Gastroesophageal sphincter (tissue), 4 donors: ENCODE measurements at places on chromosomes 1 and 21. TPM values are rescaled to one million over a fixed set of nuclear protein-coding genes. Genes with fewer than 3 reads are reported as not detected.

The CFHR2 gene
- not detected for total RNA-seq

- no peak for ATAC-seq
Measured at GRCh38 chr1:159921700-159922504, 3.4 kb downstream of the TAGLN2 start.

The ATP5PB gene
- 232 TPM for total RNA-seq

DNA sequence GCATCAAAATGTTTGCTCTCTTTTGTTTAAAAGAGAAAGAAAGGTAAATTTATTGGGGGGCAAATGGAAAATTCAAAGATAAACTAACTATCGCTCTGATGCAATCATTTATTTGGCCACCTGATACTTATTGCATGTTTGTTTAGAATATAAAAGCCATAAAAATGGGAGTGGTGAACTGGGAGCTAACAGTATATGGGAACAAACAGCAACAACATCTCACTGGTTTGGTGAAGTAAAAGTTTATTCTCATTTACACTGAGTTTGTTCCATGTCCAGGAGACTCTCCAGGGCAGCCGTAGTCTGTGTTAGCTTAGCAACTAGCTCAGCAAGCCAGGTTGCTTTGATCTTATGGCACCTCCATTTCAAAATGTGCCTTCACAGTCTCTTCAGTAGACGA, 20.4 kb downstream of the C4BPA start:
- no peak for ATAC-seq

The GNG12 gene
- total RNA-seq = 152 TPM

DNA sequence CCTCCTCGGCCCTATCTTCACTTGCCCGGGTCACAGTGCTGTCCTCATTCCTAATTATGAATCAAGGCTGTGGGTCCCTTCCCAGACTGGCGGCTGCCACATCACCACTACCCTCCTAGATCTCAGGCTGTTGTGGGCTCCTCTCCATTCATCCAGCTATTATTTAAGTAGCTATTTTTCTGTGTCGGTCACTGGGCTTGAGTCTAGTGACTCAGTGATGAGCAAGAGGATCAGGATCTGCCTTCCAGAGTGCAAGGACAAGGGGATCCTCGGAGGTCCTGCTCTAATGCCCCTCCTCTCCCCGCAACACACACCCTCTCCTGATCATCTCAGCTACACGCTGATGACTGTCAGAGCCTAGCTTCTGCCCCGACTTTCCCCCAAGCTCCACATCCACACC, 34.1 kb downstream of the CDCP2 start:
- no peak for ATAC-seq

DNA sequence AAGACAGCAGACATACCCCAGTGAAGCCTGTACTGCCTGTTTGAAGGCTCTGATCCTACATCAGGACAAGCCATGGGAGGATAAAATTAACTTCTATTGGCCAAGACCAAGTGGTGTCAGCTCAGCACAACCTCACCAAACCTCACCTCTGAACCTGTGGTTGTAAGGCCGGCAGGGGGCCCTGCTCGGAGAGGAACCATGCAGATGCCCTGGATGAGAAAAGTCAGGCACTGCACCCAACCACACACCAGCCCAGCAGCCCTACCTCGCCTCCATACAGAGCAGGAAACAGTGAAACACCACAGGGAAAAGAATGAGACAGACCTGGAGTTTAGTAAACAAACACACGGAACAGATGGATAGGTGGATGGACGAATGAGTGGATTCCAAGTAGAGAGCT, 70.0 kb upstream of the PAX7 start:
- ATAC-seq = no peak

The TMOD4 gene
- total RNA-seq = 2.2 TPM

- no peak for ATAC-seq
Measured at GRCh38 chr1:213728593-213729536, 258.9 kb upstream of the PROX1 start.

GRCh38 chr1:23591460-23592208, 32.3 kb upstream of the ID3 start:
- ATAC-seq = no peak

The TSPAN1 gene
- 1.2 TPM for total RNA-seq

DNA sequence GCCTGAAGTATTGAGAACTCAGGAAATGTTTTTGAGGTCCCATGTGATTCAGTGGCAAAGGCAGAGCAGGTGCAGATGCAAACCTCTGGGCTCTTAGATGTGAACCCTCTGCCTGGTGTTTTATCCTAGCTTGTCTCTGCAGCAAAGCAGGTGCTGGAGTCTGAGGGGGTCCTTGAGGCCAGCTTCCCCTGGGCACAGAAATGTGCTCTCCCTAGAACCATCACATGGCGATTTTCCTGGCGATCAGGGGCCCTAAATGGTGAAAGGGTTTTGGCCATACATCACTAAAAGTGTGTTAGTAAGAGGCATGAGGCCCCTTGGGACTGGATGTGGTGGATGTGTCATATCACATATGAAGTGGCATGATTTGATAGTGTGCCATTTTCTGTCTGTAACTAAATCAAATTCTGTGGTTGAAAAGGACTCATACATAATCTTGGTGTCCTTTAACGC, 144.8 kb downstream of the ST6GALNAC3 start:
- ATAC-seq = no peak

- no peak for ATAC-seq
Measured at GRCh38 chr1:6852136-6852890, 67.1 kb downstream of the CAMTA1 start.

The TMEM200B gene
- total RNA-seq = 22.6 TPM

DNA sequence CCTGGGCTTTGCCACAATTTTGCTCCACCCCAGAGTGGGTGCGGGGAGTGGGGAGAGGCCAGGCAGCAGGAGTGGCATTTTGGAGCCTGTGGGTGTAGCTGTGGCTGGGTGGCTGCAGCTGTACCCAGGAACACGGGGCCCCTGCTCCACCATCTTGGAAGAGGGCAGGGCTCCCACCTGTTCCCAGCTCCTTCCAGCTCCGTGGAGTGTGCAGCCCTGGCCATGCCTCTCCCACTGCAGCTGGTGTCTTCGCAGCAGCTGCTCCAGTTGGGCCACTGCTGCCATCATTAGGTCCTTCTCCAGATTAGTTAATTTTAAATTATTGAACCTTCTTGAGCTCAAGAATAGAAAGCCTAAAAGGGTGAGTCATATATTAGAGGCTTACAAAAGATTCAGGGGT, 17.6 kb downstream of the FAM20B start:
- ATAC-seq = no peak

GRCh38 chr1:12811409-12811784, 19.8 kb downstream of the PRAMEF11 start:
- ATAC-seq = no peak
